ENCODE measurements at places on chromosomes 7 and 10.

- no peak for DNase-seq
These were observed at the start of gene WNT16 for GRCh38 chr7:121328508-121329190. WNT16 (plus strand) TSS chr7:121329000; CDS start chr7:121329293, 293 bp downstream.

- DNase-seq: no peak
These were observed 366.4 kb downstream of the SEMA3D start for GRCh38 chr7:84820481-84820880.

GRCh38 chr7:73623798-73624668 lies at the start of gene MLXIPL:
MLXIPL (minus strand) TSS chr7:73624522; CDS start chr7:73624492, 30 bp downstream.
- DNase-seq: peak; percentile 64

DNA sequence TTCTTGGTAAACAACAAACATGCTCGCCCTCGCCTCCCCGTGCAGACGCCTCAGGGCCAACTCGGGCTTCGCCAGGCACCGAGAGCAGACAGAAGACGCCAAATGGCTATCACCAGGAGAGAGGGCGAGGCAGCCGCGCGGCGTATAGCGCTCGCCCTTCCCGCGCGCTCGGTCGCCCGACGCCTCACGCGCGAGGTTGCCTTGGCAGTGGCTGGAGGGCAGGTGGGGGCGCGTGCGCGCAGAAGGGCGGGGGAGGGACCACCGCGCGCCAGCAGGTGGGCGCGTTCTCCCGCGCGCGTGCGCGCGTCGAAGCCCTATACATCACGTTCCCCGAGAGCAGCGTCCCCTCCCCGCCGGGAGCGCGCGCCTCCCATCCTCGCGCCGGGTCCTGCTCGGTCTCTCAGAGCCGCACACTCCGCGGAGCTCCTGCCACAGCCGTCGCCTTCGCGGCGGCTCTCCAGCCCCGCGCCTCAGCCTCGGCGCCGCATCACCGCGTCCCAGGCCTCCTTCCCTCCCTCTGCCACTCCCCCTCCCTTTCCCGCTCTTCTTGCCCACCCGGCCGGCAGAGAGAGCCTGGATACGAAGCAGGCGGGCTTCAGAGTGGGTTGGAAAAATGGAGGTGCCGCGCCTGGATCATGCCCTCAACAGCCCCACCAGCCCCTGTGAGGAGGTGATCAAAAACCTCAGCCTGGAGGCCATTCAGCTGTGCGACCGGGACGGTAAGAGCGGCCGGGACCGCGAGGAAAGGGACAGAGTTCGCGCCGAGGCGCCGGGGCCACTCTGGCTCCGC lies at the start of gene PHYHIPL:
Gene PHYHIPL (plus strand): TSS at position 403 of the 790 bp plus-strand sequence. CDS start 211 bp downstream, at position 614.
- no peak for DNase-seq

GRCh38 chr10:12644380-12645144 lies 295.2 kb downstream of the CAMK1D start:
- no peak for DNase-seq

DNA sequence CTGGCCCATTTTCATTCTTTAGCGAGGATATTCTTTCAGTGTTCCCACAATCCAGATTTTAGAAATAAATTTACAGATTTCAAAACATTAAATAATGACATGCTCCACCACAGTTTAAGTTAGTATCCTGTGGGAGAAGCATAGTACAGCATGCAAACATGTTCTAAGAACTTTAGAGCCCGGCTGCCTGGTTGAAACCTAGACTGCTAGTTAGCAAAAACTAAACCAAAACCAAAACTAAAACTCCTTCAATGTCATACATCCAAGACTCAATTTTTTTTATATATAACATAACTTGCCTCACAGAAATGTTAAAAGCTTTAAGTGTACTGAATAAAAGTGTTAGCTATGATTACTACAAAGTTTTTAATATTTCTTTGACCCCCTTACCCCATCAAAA lies 17.0 kb downstream of the TRA2A start:
- no peak for DNase-seq

DNA sequence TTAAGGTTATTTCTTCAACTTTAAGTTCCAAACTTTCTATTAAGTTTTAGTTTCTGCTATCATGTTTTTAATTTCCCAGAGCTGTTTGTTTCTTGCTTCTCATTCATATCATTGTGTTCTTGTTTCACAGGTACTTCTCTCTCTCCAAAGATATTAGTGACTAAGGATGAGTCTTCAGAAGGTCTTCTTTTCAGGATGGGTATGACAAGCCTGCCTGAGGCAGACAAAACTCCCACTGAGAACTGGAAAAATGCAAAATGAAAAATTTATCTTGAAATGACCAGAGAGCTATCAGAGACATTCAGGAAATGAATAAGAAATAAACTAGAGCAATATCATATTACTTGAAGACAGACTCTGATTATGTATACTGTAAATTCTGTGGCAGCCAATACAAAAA lies 110.8 kb upstream of the EGFR start:
- no peak for DNase-seq

- no peak for DNase-seq
These were observed 411.9 kb upstream of the SHH start for GRCh38 chr7:156223935-156224832.

GRCh38 chr10:48671914-48672595 lies 12.6 kb upstream of the WDFY4 start:
- DNase-seq: no peak

GRCh38 chr7:108723381-108723814 lies 153.7 kb downstream of the DNAJB9 start:
- no peak for DNase-seq

DNA sequence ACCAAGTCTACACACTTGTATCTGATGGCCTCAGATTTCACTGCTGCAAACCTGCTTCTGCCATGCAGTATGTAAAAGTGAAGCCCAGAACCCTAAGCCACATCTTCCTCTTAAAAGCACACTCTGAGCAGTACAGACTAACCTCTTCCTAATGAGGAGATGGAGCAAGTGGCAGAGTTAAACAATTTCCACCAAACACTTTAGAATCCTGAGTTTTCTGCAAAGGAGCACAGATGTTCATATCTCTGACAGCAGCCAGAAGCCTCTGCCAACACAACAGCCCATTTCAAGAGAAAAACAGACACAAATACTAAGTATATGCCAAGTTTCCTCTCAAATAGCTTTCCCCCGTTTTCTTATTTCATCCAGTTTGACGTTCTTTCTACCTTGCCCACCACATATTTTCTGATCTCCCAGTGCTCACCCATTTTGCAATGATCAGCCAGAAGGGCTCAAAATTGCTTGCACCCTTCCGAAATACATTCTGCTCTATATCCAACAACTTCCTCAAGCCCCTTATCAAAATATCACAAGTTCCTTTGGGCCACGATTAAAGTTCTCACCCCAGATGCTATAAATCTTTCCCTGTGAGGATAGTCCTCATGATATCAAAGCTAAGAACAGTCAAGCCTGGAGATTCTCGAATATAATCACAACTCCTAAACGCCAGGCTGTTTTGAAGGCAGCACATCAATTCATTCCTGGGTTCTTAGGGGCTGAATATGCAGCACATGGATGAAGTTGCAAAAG lies 27.5 kb downstream of the ELMO1 start:
- DNase-seq: no peak

DNA sequence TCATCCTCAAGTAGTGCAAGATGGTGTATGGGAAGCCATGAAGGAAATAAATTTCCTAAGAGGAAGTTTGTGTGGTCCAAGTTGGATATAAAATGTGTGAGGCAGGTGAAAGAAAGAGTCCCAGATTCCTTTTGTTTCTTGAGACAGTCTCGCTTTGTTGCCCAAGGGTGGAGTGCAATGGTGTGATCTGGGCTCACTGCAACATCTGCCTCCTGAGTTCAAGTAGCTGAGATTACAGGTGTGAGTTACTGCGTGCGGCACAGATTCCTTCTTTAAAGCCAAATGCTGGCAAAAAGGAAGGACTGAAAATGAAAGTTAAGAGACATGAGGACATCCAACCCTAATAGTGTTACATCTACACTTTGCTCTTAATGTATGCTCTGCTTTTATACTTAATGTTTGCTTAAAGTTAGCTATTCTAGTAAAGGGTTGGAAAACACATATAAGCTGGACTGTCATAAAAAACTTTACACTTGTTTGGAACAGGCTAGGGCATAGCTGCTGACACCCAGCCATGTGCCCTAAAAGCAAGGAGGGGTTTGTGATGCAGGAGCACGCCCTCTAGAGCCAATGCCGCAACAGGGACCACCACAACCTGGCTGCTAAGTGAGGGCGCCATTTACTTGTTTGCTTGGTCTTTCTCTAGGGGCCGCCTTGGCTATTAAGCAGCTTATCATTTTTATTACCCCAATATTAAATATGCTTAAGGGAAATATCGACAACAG lies 34.5 kb downstream of the CLEC2L start:
- DNase-seq: no peak

- no peak for DNase-seq
These were observed 56.5 kb downstream of the KIAA1549 start for GRCh38 chr7:138924501-138925225.

DNA sequence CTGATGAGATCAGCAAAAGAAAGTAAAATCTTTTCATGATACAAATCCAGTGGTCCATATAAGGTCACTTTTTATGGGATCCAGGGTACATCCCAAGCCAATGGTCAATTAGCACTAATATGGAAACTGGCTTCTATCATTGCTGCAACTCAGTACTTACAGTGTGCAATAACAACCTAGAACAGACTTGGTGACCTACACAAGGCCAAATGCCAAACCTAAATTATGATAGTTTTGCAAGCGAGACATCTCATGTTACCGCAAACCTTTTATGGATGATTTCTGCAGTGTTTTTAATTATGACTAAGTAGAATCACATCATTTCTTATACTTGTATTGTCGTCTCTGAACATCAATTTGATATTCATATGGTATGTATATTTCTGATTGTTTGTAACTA lies 583.5 kb upstream of the SEMA3D start:
- no peak for DNase-seq

DNA sequence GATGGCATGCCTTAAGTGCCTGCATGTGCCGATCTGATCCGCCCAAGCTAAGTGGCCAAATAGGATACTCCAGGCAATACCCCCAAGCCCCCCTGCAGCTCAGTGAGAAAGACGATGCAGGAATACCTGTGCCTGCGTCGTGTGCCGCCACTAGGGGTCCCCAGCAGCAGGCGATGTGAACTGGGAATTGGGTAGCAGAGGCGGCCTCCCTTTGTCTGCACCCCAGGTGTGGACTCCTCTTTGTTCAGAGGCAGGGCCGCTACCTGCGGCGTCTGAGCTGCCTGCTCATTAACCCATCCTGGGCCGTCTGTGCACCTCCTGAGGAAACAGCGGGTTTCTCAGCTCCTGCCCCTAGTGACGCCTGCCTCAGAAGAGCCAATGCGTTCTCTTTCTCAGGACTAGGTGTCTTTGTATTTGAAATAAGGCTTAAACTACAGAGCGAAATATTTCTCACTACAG lies 4.8 kb upstream of the CHN2 start:
- DNase-seq: peak; percentile 63

- no peak for DNase-seq
These were observed 149.0 kb downstream of the LYZL1 start for GRCh38 chr10:29437871-29438270.

DNA sequence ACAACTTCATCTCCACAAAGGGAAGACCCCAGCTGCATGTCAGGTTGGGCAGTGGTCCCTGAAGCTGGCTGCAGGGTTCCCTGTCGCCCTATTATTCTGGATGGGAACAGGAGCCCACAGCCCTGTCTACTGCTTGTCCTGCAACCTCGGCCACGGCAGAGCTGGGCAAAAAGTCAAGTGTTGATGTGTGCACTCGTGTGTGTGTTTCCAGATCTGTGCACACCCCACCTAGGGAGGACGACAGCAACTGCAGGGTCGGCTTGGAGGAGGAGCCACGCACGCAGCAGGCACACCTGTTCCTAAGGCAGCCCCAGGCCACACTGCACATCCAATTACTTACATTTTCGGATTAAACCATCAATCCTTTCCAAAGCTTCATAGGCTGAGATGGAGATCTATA lies 23.6 kb downstream of the PITRM1 start:
- no peak for DNase-seq

GRCh38 chr7:41984888-41985287 lies 252.1 kb downstream of the GLI3 start:
- no peak for DNase-seq

GRCh38 chr7:149431486-149432120 lies 29.3 kb downstream of the ZNF777 start:
- DNase-seq: no peak

DNA sequence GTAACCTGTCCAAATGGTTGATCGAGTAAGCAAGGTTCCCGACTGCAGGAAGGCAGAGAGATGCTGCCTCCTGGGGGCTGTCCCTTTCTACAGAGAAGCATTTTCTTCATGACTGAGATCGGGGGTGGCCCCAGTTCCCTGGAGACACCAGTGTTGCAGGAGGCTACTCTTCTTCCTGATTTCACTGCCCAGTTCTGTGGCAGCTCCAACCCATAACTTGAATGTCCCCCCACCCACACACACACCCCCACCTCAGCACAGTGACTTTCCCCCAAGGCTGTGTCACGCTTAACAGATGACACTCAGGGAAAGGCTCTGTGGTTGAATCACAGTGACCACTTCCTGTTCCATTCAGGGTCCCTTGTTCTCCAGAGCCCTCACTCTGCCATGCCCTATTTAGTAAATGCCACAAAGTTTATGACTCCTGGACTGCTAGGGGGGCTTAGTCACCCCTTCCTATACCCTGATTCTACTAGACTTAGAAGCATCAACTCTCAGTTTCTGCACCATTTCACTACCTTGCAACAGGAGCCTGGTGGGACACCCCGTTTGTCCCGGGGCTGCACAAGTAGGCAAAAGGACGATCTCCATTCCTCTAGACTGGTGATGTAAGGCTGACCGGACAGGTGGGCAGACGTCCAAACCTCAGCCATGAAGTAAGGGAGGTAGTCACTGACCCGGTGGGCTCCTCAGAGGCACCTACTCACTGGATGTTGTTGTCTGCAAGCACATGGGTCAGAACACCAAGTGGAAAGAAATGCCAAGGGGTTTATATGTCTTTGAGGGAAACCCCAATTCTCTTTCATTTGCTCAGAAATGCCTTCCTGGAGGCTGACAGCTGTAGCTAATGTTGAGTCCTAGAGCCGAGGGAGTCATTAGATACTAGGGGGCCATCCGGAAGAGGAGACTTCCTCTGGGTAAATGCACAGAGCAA lies 31.3 kb upstream of the SMC3 start:
- peak; percentile 48 for DNase-seq

DNA sequence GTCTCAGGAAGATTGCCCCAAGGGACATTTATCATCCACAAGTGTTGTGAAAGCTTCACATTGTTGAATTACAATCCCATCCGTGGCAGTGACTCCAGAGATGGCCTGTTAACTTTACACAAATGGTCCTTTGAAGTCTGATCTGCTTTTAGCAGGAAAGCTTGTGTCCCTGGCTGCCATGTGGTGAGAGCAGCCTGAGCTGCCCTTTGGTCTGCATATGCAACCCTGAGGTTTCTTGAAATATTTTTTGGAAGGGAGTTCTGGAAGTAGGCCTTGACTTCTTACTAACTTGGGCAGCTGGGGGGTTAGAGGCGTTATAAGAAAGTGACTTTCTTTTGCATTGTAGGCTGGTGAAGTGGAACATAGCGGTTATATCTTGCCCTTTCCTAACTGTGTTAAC lies 41.3 kb upstream of the FAM180A start:
- DNase-seq: no peak

- peak; percentile 47 for DNase-seq
These were observed 7.1 kb downstream of the SHH start for GRCh38 chr7:155804897-155805825.

- no peak for DNase-seq
These were observed 2.0 kb downstream of the GFRA1 start for GRCh38 chr10:116270771-116271592.
